ENCODE measurements at places on chromosomes 12 and 14.

DNA sequence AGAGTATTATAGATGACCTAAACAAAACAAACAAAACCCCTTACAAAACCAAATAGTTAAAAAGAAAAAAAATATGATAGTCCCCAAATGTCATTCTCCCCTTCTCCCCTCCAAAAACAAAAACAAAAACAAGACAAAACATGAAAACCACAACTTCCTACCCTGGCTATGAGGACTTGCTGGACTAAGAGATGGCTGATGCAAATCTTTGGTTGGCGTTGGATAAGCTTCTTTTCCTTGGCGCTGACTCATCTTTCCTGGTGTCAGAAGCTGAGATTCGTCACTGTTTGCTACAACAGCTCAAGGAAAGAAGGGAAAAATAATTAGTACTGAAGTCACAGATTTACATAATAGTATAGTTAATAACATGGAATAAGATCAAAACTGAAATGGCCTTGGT, 102.5 kb upstream of the BBS10 start:
- no peak for DNase-seq

GRCh38 chr12:81417056-81417455, 339.2 kb downstream of the ACSS3 start:
- no peak for DNase-seq

- no peak for DNase-seq
Measured at GRCh38 chr12:6946920-6947374, 3.1 kb downstream of the C12orf57 start.

GRCh38 chr14:34692348-34692747, 22.0 kb downstream of the CFL2 start:
- DNase-seq: no peak

- DNase-seq: no peak
Measured at GRCh38 chr14:58362798-58363412, 32.8 kb upstream of the TOMM20L start.

DNA sequence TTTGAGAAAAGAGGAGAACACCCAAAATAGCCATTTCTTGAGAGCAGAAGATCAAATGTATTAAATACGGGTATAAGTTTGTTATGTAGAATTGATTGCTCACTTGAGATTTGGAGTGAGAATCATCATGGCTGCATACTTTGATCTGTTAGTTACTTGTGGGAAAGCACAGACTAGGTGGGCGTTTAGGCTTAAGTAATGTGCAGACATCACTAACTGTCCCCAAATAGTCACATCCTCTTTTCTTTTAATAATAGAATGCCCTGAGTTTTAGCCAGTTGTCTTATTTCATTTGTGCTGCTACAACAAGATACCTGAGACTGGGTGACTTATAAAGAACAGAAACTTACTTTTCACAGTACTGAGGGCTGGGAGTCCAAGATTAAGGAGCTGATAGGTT, 14.3 kb upstream of the GTF2A1 start:
- no peak for DNase-seq

GRCh38 chr14:102645746-102646440, 53.4 kb downstream of the RCOR1 start:
- DNase-seq: no peak

- DNase-seq: no peak
Measured at GRCh38 chr14:39396448-39396847, 35.8 kb downstream of the FBXO33 start.

GRCh38 chr14:93305725-93306418, 27.0 kb downstream of the BTBD7 start:
- no peak for DNase-seq

GRCh38 chr12:26633591-26634210, 199.3 kb downstream of the ITPR2 start:
- DNase-seq: no peak

DNA sequence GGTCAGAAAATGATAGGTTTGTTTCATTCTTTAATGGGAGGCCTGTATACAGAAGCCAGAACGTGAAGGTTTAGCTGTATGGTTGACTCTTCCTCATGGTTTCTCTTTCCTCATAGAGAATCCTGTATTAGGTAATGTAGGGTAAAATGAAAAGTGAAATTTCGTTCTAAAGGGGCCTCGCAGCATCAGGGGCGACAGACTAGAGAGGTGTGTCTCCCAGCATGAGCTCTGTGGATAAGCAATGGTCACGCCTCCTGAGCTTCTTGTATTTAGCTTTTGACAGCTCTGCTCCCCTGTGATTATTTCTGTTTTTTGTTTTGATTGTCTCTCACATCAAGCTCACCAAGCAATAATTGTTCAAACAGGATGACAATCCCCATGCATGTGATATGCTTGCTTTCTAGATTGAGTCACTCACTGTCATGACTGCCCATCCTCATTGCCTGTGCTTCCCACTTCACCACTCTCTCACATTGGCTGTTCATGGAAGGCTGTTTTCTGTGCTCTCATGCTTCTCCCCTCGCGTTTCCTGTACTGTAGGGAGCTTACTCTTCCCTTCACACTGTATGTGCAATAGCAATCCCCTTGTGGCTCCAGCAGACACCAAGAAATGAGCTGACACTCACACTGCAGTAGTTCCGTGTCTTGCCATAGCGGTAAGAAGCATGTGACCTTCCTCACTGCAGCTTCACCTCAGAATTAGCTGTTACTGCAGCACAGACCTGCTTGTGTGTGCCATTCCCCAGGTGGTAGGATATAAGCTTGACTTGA, 44.0 kb downstream of the RAD52 start:
- DNase-seq: no peak

DNA sequence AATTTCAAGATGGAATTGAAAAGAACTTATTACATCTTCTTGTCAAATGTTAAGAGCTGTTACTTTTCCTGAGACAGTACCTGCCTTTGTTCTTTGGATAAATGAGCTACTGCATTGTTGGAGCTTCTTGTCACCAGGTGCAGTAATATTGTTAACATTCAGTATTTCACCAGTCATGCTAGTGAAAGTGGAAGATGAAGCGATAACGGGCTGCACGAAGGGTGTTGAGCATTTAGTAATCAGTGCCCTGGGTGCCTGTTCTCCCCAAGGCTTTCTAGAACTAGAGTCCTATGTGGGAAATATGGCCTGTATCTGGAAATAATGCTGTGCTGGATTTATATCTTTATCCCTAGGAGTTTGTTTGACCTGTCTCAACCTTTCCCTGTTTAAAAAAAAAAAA, 83.2 kb downstream of the PPP2R5C start:
- DNase-seq: no peak

DNA sequence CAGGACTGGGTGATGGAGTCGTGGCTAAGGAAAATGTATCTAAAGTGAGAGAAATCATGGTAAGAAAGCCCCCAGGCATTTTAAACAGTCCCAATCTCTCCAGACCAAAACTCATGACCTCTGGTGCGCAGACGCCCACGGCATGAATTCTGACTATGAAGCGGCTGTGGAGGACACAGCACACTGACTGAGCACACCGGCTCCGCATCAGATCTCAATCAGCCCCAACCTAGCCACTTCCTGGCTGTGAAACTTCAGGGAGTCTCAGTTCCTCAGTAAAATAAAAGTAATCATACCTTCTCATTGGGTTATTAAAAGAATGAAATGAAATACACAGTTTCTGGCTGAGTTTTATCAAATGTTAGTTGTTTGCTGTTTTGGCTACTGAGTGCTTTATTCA, 38.7 kb downstream of the SETD3 start:
- DNase-seq: no peak

GRCh38 chr14:87153901-87154300, 839.1 kb downstream of the GALC start:
- no peak for DNase-seq

Data from stimulated activated CD4-positive, alpha-beta T cell treated with anti-CD3 and anti-CD28 coated beads, TNF-alpha, amount 100 ng/mL, for 1 hour (primary cell).